Aortic smooth muscle cell (primary cell): ENCODE measurements at places on chromosomes 12 and 14. TPM values are rescaled to one million over a fixed set of nuclear protein-coding genes. Genes with fewer than 3 reads are reported as not detected.

DIO3 gene
- not detected in 2 replicates for total RNA-seq

KRT71 gene
- not detected in 2 replicates for total RNA-seq

PRIM1 gene
- 7.3 and 8.6 TPM in 2 replicates for total RNA-seq

KCNH5 gene
- under 0.01 TPM in 1 of 2 replicates, not detected in the other for total RNA-seq

GSC gene
- total RNA-seq: not detected in 2 replicates
